ENCODE measurements at places on chromosomes 13 and 19. TPM values are rescaled to one million over a fixed set of nuclear protein-coding genes. Genes with fewer than 3 reads are reported as not detected.

Gene BRSK1
- 6.7 TPM for total RNA-seq

Gene IFNL1
- total RNA-seq, result not detected

Gene BRCA2
- 11.5 TPM for total RNA-seq

Gene CASP14
- not detected for total RNA-seq

Gene USF2
- 33.5 TPM for total RNA-seq

Gene ZBTB32
- not detected for total RNA-seq

Gene ZNF296
- total RNA-seq, result under 0.01 TPM

Gene LSR
- total RNA-seq, result 0.28 TPM

Gene ZNF443
- total RNA-seq, result 3.8 TPM

Gene TEAD2
- 14.7 TPM for total RNA-seq

Gene ZSCAN1
- not detected for total RNA-seq

Gene IL11
- 4.8 TPM for total RNA-seq

Gene ERICH6B
- total RNA-seq, result not detected

Gene GPC5
- 0.19 TPM for total RNA-seq

Gene PTGER1
- total RNA-seq, result 3.5 TPM

Gene PALM3
- 0.28 TPM for total RNA-seq

Gene KCNN1
- not detected for total RNA-seq

Gene ZNF835
- total RNA-seq, result 1.7 TPM

Gene KLK5
- under 0.01 TPM for total RNA-seq

Gene ATP8B3
- total RNA-seq, result 0.38 TPM

Gene GAPDHS
- total RNA-seq, result not detected

Gene ZNF540
- 2.3 TPM for total RNA-seq

Gene CGB5
- total RNA-seq, result not detected

Gene ARHGAP45
- 2.0 TPM for total RNA-seq

Gene KLK12
- not detected for total RNA-seq

Gene MYH14
- not detected for total RNA-seq

Gene ZNF625
- total RNA-seq, result 18.6 TPM

Gene HPN
- under 0.01 TPM for total RNA-seq

Gene MIA
- total RNA-seq, result not detected

Measured in regular cardiac myocyte (primary cell).